ENCODE measurements at places on chromosomes 11 and 22. TPM values are rescaled to one million over a fixed set of nuclear protein-coding genes. Genes with fewer than 3 reads are reported as not detected.

The SYT13 gene
- total RNA-seq, result not detected

The PRSS23 gene
- total RNA-seq, result 194 TPM

GRCh38 chr11:112255067-112255720, 5.5 kb downstream of the PLET1 start:
- H3K4me3 ChIP-seq, result no peak overlapping the region
- DNase-seq, result peak; percentile 90

DNA sequence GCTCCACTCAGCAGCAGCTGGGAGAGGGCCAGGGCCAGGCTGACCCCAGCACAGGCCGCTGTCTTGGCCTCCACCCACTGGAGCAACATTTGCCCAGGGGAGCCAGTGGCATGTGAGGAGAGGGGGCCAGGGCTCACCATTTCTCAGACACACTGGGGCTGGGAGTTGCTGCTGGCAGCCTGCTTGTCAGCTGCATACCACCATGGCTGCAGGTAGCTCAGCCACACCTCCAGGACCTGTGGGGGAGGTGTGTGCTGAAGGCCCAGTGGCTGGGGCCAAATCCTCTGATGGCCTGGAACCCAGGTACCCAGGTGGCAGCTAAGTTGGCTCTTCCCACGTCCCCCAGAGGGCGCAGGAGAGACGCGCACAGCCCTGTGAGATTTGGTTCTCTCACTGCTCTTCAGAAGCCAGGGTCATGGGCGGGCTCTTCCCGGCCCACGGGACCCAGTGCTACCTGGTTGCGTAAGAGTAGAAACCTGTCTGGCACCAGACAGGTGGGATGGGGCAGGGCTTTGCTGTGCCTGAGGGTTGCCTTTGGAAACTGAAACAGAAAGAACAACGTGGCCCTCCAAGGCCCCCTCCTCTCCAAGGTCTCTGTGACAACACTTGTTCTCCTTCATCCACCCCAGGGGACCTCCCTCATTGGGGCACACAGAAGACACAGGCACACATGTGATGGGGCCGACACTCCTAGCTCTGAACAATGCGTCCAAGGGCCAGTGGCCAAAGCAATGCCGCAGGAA, 98.8 kb downstream of the MED15 start:
- H3K4me1 ChIP-seq, result no peaks in the 10 kb centered on the region
- H3K36me3 ChIP-seq, result no peaks in the 10 kb centered on the region
- no peak overlapping the region for H3K4me3 ChIP-seq
- H3K27ac ChIP-seq, result no peak overlapping the region
- DNase-seq, result peak; percentile 44
- H3K27me3 ChIP-seq, result peaks cover 8% of the 10 kb centered on the region

DNA sequence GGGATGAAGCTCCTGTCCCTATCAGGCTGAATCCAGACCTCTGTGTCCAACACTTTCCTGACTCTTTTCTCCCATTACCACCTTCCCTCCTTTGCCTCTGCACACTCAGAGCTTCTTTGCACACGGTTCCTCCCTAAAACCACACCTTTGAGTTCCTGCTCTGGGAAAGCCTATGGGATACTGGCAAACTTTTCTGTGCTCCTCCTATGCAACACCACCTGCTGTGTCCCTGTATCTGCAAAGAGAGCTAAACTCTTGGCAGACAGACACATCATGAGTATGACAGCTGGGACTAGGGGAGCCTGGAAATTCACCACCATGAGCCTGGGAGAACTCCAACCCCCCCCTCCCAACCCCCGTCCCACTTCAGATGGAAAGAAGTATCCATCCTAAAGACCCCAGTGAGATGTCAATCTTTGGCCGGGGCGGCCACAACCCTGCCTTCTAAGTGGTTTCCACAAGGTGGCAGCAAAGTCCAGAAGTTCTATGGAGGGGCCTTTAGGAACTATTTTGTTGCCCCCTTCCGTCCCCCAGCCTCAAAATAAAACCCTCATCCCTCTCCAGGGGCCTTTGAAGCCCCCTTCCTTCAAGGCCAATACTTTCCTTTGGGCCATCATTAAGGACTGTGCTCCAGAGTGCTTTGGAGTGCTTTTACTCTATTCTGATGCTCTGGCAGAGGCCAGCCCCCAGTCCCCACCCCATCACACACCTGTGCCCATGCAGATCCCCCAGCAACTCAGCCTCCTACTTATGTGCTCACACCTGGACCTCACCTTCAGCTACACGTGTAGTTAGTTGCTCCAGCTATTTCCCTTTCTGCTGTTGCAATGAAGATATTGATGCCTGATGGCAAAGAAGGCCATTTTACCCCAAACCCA, 19.4 kb downstream of the HTR3A start:
- H3K4me1 ChIP-seq, result no peaks in the 10 kb centered on the region
- H3K4me3 ChIP-seq, result no peak overlapping the region
- H3K36me3 ChIP-seq, result no peaks in the 10 kb centered on the region

DNA sequence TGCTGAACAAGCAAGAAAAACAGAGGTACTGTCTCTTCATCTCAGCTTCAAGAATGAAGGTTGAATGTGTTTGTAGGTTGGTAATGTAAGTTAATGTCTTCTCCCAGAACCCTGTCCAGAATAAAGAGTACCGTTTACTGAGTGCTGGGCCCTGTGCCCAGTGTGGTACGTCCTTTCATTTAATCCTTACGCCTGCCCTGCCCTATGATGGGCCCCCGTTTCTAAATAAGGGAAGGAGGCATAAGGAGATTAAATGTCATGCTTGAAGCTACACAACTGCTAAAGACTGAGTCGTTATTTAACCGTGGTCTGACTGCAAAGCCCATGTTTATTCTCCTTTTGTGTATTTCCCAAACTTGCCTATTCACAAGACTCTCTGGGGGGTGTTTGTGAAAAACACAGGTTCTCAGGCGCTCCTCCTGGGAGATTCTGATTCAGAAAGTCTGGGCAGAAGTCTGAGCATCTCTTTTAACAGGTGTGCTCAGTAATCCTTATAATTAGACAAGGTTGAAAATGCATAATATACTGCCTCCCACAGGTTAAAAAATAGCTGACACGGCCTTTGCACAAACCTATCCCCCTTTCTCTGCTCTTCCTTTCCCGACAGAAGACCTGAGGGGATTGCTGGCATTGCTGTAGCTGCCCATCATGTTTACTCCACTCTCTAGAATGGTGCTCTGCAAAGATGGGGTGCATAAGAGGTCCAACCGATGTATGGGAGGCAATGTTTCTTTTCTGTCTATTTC, 56.3 kb upstream of the ZBTB44 start:
- H3K36me3 ChIP-seq, result no peaks in the 10 kb centered on the region
- no peak overlapping the region for H3K4me3 ChIP-seq
- H3K27ac ChIP-seq, result no peak overlapping the region
- DNase-seq, result no peak
- peaks cover 4% of the 10 kb centered on the region for H3K27me3 ChIP-seq
